ENCODE measurements at places on chromosomes 7 and 10. TPM values are rescaled to one million over a fixed set of nuclear protein-coding genes. Genes with fewer than 3 reads are reported as not detected.

Gene NUTM2E
- not detected for total RNA-seq

Gene TNS3
- 78.2 TPM for total RNA-seq

Gene TMEM273
- not detected for total RNA-seq

Gene POLD2
- total RNA-seq: 78.5 TPM

Gene HTR7
- 22.9 TPM for total RNA-seq

Gene NEURL1
- total RNA-seq: 0.59 TPM
